H7 (cell line): ENCODE measurements at places on chromosomes 11 and 22. TPM values are rescaled to one million over a fixed set of nuclear protein-coding genes. Genes with fewer than 3 reads are reported as not detected.
A peak's percentile ranks its signal among the peaks of the same experiment; 100 is the strongest.

GRCh38 chr11:116527180-116527991 is 245.4 kb downstream of the BUD13 start:
- DNase-seq: no peak

DNA sequence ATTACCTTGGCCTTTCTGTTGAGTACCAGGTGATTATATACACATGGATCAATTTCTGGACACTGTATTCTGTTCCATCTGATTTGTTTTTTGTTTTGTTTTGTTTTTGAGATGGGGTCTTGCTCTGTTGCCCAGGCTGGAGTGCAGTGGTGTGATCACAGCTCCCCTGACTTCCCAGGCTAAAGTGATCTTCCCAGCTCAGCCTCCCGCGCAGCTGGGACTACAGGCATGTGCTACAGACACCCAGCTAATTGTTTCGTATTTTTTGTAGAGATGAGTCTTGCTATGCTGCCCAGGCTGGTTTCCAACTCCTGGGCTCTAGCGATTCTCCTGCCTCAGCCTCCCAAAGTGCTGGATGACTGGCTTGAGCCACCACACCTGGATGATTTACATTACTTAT is 19.0 kb downstream of the TCIRG1 start:
- no peak for DNase-seq

DNA sequence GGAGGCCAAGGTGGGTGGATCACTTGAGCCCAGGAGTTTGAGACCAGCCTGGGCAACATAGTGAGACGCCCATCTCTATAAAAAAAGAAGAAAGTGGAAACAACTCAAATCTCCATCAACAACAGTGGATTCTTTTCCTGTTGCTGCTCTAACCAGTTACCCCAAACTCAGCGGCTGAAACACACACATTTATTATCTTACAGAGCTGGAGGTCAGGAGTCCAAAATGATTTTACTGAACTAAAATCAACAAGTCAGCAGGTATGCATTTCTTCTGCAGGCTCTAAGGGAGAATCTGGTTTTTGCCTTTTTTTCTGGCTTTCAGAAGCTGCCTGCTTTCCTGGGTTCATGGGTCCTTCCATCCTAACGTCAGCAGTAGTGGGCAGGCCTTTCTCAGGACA is 11.7 kb upstream of the GCAT start:
- DNase-seq: no peak

DNA sequence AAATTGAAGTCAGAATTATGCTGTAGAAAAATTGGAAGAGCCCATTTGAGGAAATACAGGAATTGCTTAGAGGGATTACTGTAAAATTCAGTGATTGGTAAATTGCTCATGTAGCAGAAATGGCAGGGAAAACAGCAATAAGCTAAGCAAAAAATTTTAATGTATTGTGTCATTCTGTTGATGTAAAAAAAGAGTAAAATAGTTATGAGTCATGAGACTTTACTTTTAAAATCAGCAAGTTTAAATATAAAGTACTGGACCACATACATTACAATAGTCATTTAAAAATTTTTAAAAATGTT is 10.4 kb downstream of the PDHX start:
- DNase-seq: no peak

- peak; percentile 21 for DNase-seq
These were observed 36.9 kb downstream of the SHANK2 start for GRCh38 chr11:71215425-71215965.

DNA sequence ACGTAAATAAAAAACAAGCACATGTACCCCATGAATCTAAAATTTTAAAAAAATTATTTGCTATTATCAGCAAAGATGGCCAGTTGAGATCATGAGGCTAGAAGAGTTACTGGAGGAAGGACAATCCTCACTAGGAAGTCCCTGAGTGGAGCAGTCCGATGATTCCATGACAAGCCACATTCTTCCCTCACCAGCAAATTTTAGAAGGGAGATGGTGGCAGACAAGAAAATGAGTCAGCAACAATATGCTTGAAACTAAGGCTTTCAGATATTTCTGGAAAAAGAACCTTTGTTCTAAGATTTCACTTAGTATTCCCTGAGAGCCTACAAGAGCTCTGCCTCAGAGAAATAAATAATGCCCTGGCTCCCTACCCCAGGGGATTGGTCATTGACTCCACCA is 34.9 kb downstream of the P4HA3 start:
- DNase-seq: no peak

DNA sequence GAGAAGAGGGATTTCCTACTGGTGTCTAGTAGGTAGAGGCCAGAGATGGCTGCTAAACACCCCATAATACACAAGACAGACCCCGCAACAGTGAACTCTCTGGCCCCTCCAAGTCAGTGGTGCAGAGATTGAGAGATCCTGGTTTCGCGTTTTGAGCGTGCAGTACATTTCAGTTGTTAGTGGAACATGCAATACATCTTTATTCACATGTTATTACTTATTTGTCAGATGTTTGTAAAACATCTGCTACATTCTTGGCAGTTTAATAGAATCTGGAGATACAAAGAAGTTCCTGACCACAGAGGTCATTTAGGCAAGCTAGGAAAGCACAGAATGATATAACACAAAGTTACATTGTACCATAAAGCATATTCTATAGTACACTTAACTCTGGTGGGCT is 41.5 kb downstream of the ST3GAL4 start:
- DNase-seq: no peak

- DNase-seq: no peak
These were observed 304.0 kb upstream of the ANO3 start for GRCh38 chr11:26027887-26028286.

- peak; percentile 37 for DNase-seq
These were observed 97.9 kb downstream of the RCN1 start for GRCh38 chr11:32188785-32189184.

- peak; percentile 30 for DNase-seq
These were observed 2.0 kb upstream of the NRXN2 start for GRCh38 chr11:64724863-64725532.

DNA sequence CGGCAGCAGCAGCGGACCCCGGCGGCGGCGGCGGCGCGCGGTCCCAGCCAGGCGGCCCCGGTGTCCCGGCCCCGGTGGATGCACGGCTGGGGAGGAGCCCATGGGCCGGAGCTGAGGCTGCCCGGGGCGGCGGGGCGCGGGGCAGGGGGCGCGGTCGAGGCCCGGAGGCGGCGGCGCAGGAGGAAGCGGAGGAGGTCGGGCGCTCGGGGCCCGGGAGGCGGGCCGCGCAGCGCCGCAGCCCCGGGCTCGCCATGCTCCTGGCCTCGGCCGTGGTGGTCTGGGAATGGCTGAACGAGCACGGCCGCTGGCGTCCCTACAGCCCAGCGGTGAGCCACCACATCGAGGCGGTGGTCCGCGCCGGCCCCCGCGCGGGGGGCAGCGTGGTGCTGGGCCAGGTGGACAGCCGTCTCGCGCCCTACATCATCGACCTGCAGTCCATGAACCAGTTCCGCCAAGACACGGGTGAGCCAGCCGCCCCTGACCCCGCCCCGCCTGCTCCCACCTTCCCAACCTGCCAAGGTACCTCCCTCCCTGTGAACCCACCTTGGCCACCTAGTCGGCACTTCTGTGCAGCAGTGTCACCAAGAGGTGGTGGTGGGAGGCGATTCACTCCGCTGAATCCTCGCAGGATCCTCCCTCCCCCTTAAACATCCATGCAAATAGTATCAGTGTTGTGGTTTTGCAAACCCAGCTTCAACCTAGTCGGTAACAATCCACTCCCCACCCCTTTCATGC is 580 bp downstream of the DTX4 start:
- DNase-seq: peak; percentile 70

- DNase-seq: no peak
These were observed 102.3 kb upstream of the CD44 start for GRCh38 chr11:35036639-35037038.

Gene COPB1
- 157 and 184 TPM in 2 replicates for total RNA-seq

Gene RAG2
- not detected in 2 replicates for total RNA-seq

Gene HEPN1
- not detected in 2 replicates for total RNA-seq

Gene MTNR1B
- not detected in 2 replicates for total RNA-seq

Gene KDM4E
- total RNA-seq: not detected in 2 replicates

Gene CTSW
- total RNA-seq: not detected in 2 replicates

Gene BCO2
- 0.48 and 1.5 TPM in 2 replicates for total RNA-seq

Gene AGBL2
- 1.0 and 5.2 TPM in 2 replicates for total RNA-seq

Gene APLNR
- 1.4 and 3.4 TPM in 2 replicates for total RNA-seq

Gene PRRG4
- total RNA-seq: 0.35 and 0.44 TPM in 2 replicates

Gene OR52I1
- total RNA-seq: 0.04 TPM in 1 of 2 replicates, not detected in the other
